ENCODE measurements at places on chromosomes 7 and 10.
A peak's percentile ranks its signal among the peaks of the same experiment; 100 is the strongest.

- no peak for DNase-seq
Observed at GRCh38 chr10:131804551-131805295, 96.1 kb upstream of the PPP2R2D start.

DNA sequence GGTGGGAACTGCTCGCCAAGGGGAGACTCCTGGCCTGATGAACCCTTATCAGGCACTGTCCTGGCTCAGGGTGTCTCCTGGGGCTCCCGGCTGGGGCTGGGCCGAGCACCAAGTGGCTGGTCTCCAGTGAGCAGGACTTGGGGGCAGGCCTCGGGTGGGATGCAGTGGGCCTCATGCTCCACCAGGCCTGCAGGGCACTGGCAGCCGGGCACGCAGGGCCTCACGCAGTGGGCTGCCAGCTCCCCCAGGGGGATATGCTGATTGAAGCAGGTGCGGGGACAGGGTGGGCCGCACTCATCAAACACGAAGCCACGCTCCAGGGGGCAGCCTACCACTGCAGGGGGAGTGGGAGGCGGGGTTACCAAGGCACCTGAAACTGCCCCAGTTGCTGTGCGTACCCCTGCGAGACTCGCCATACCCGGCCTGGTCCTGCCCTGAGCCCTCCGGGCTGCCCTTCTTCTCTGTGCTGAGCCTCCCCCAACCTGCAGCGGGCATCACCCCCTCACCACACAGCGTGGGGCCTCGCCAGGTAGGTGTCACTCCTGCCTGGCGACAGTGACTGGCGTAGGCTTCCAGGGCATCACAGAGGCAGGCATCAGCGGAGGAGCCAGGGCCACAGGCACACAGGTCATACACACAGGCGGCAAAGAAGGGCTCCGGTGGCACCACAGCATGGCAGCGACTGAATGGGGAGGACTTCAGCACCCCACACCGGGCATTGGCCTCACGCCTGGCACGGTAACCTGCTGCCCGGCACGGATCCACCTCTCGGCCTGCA lies 14.5 kb downstream of the ATP6V1F start:
- no peak for DNase-seq

DNA sequence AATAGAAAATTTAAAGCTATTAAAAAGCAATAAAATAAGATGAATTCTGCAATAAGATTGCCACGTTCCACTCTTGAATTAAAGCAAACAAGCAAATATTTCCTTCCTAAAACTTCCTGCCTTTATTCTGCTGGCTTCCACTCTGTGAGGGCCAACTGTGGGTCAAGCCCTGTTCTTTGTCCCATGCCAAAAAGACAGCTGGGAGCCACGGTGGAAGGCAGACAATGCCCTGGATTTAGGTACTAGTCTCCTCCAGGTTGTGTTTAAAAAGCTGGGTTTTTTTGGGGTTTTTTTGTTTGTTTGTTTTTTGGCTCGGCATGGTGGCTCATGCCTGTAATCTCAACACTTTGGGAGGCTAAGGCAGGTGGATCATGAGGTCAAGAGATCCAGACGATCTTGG lies 39.1 kb downstream of the LRRTM3 start:
- DNase-seq = no peak

DNA sequence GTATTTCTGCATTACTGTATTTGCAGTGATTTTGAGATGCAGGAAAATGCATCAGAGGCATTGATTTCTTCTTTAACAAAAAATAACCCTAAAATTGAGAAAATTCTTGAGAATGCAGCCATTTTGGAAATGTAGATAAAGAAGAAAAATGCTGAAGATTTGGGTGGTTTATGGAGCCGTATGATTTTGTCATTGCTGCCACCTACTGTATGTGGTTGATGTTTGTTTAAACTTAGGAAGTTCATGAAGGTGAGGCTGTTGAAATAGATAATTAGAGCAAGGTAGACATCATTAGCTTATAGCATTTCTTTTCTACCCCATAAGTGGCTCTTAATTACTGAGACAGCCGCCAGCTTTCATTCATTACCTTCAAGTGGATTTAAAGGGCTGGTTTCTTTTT lies 92.1 kb upstream of the SAMD8 start:
- DNase-seq = peak; percentile 38

DNA sequence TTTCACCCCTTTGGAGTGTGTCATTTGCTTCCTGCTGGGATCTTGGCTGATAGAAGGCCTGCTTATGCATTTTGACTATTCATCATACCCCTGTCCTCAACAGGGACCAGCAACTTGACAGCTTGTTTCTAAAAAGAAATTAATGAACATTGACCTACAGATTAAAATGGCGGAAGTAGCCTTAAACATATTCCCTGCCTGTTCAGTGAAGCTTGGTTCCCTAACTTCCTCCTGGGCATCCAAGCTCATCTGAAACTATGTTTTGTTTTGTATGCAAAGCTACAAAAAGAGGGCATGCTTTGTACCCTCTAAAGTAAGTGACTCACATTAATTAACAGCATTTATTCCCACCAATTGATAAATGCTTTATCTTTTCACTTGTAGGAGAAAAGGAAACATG lies 26.8 kb upstream of the CDK14 start:
- DNase-seq = no peak

DNA sequence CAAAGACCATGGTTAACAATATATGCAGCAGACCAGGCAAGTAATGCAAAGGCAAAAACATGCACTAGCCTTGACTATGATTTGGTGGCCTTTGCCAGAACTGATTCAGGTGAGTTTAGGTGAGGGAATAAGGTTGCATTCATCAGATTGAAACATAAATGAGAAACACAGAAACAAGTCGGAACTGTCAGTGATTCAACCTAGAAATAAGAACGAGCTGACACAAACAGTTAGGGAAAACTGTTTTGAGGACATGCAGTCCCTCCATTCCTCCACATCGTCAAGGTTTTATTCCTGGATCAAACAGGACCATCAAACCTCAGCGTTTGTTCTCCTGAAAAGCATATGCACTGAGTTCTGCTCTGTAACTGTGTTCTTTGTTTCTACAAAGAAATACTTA lies 1.8 kb downstream of the ZNF248 start:
- no peak for DNase-seq

DNA sequence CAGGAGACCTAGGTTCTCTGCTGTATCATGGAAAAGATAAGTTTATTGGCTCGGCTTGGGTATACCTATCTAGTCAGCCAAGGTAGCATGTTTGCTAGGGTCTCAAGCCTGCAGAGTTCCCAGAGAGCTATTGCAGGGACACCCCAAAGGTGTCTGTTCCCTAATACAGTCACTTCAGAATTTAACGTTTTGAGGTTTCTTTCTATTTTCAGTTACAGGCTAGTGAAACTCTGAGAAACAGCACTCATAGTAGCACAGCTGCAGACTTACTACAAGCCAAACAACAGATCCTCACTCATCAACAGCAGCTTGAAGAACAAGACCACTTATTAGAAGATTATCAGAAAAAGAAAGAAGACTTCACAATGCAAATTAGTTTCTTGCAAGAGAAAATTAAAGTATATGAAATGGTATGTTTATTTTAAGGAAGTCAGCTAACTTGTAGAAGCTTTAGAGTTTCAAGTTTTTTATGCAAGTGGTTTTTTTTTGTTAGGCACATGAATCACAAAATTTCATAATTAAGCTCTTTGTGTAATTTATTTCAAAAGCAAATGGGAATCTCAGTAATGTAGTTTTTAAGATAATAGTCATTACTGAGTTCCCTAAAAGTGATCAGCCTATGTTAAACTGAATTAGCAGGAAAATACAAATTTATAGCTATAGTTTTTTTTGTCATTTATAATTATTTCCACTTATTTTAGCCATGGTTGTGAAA lies 54.9 kb downstream of the AKAP9 start:
- DNase-seq = no peak

- DNase-seq = peak; percentile 36
Observed at GRCh38 chr10:77428691-77429395, 208.8 kb downstream of the KCNMA1 start.

DNA sequence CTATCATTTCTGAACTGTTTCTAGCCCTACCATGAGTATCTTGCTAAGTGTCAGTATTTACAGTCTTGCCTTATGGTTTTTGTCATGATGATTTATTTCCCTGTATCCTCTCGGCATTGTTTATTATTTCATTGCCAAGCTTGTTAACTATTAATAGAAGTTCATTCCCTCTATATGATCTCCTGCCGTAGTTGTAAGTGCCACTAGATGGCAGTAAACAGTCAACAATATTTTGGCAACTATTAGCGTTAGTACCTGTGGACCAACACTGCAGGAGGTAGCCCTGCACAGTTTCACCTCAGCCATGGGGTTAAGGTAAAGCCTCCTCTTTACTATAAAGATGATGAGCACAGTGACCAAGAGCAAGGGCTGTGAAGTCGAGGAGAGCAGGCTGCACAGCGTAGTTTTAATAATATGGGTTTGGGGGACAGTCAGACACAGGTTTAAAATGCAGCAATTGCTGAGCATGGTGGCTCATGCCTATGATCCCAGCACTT lies 26.1 kb upstream of the CCNJ start:
- DNase-seq = peak; percentile 58

DNA sequence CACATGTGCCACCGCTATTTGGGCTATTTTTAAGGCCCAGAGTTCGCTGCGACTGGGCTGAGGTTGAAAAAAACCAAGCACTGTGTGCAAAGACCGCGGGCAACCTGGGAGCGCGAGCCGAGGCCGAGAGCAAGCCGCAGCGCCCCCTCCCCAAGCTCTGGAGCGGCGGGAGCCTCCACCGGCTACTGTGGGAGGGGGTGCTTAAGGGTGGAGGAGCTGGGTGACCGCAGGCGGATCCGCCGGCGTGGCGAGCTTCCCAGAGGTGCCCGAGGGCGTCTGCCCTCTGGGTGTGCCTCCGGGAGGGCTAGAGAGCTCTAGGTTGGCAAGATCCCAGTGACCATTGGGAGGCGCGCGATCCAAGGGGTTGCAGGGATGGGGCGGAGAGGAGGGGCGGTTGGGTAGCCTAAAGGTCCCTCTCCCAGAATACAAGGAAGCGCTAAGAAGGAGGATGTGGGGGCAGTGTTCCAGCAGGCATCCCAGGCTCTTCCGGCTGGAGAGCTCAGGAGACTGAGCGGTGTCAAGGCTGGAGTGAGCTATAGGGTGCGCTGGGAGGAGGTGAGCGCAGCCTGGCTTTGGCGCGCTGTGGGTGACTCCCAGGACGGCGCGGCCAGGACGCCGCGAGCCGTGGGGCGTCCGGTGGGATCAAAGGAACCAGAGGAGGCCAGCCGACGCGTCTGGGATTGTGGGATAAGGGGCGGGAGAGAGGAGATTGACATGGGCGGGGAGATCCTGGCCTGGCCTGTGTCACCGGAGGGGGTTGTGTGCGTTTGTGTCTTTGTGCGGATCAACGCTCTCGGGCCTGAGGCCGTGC lies 8.0 kb downstream of the DLX5 start:
- no peak for DNase-seq

DNA sequence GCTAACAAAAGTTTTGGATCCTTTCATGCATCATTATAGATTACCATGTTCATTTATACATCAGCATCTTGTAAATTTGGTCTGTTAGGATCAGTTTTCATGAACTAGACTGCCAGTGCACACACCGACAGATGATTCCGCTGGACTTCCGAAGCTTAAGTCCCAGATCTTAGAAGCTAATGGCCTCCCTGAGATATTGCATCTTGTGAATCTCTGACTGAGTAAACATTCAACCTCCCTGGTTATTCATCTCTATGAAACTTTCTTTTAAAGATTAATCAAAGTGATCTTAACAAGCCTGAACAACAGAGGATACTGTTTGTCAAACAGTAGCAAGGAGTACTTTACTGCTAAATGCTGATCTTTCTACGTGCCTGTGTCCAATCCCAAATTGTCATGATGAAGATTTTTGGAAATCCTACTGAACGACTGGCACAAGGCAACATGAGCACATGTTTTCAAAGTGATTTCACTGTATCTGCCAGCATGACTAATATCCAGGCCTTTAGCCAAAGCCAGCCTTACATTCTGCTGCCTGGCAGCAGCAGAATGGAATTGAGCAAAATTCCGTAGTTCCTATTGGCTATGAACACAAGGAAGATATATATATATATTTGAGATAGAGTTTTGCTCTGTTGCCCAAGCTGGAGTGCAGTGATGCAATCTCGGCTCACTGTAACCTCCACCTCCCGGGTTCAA lies 91.3 kb upstream of the ANK3 start:
- peak; percentile 69 for DNase-seq

- no peak for DNase-seq
Observed at GRCh38 chr7:156618780-156619367, 21.7 kb upstream of the RNF32 start.

- no peak for DNase-seq
Observed at GRCh38 chr10:112379635-112380296, 5.8 kb downstream of the ACSL5 start.

GRCh38 chr7:41219276-41219675 lies 483.6 kb downstream of the INHBA start:
- DNase-seq = no peak

DNA sequence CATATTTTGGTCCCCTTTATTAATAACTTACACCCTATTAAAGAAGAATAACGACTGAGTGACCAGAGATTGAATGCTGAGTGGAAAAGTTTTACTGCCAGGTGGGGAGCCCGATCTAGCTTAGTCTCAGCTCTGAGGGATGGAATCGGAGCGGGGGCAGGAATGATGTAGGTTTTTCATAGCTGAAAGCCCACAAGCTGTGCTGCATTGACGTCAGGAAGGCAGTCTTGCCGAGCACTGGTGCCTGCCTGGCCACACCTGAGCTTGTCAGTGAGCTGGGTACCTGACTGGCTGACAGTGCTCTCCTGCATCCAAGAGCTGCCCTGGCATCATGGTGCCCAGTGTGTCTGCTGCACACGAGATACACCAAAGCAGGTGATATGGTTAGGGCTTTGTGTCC lies 34.8 kb downstream of the GRK5 start:
- no peak for DNase-seq

- no peak for DNase-seq
Observed at GRCh38 chr10:90787393-90788198, 70.2 kb downstream of the HTR7 start.

GRCh38 chr10:23197416-23197861 lies 5.3 kb downstream of the PTF1A start:
- DNase-seq = no peak

- DNase-seq = no peak
Observed at GRCh38 chr7:73762659-73762999, 7.4 kb downstream of the CLDN3 start.

DNA sequence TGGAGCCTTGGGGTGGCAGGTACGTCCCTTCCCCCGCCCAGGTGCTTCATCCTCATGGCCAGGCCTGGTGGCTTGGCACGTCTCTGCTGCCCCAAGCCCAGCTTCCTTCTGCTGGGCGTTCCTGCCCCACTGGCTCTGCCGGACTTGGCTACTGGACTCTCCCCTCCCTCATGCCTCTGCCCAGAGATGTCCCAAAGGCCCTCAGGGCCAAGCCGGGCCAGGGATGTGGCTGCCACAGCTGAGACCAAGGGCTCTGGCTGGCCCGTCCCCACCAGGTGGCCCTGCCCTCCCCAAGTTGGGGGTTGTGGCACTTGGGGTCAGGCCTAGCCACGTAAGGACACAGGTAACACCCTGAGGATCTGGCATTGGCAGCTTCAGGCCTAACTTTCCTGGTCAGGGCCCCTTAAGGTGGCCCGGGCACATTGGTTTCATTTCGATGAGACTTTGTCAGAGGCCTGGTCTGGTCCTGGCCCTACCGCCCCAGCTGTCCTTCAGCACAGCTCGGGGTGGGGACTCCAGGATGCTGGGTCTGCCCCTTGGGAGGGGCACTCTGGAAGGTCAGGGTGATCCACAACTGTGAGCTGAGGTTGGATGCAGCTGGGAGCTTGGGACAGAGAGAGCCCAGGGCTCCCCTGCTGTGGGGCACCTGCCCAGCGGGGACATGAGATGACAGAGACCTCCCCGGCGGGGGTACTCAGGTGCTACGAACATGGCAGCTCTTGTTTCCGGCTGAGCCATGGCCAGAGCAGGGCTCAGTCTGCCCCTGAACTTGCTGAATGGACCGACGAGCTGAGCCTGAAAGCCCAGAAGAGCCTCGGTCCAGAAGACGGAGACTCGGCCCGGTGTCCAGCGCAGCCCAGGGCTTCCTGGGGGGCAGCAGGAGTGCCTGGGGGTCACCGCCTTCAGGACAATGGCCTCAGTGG lies 2.9 kb downstream of the BHLHA15 start:
- DNase-seq = no peak
